ENCODE measurements at places on chromosomes 1 and 21. TPM values are rescaled to one million over a fixed set of nuclear protein-coding genes. Genes with fewer than 3 reads are reported as not detected.

DNA sequence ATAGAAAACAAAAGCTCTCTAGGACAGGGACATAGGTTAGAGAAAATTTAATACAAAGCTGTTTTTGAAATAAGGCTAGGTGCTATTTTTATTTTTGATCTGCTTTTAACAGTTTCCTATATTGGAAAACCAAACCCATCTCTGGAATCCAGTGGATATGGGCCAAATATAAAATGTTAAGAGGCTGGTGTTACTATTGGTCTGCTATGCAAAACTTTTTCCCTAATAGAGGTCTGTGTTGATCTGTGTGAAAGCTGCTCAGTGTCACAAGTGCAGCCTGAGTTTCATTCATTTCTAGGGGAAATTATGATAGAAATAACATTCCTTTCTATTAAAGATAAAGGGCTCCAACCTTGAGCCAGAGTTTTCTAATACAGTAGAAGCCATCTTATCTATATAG is 116.4 kb downstream of the OLFML2B start:
- no peak for DNase-seq

GRCh38 chr1:98110674-98111073 is 189.8 kb upstream of the DPYD start:
- no peak for DNase-seq

AZIN2 gene
- polyA plus RNA-seq: 10.3 TPM

DNA sequence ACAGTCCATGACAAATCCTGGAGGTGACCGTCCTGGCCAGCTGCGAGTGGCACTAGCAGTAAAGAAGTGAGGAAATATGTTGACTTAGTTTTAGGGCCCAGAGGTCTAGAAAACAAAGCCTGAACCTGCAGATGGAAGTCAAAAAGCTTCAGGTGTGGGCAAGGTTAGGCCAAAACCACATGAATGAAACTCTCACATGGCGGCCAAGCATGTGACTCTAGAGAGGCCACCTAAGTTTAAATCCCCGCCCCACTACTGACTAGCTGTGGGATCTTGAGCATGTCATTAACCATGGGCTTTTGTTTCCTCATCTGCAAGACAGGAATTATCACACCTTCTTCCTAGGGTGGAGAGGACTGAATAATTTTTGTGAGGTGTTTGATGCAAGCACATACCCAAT is 148.2 kb upstream of the DAB1 start:
- no peak for DNase-seq

GRCh38 chr1:69076631-69077030 is 491.1 kb upstream of the LRRC7 start:
- no peak for DNase-seq

DNA sequence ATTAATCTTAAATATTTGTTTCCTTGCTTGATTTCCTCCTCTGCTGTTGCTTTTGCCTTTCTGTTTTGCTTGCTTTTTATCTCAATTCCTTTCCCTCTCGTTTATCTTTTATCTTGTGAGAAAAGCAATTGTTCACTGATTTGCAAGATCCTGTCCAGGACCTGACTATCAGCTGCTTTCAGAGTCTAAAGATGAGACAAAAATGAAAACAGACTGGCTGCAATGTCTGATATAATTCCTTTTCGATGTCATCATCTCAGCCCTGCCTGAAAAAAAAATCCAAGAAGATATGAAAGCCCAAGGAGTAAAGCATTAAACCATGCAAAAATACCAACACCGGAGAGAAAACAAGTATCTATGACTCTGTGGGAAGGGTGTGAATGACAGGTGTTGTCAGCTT is 225.5 kb downstream of the PATJ start:
- no peak for DNase-seq

- DNase-seq: no peak
These were observed 553.0 kb downstream of the PTPRU start for GRCh38 chr1:29789221-29789909.

LINGO4 gene
- polyA plus RNA-seq: not detected

- no peak for DNase-seq
These were observed 197.8 kb downstream of the FOXD2 start for GRCh38 chr1:47635597-47635996.

DNA sequence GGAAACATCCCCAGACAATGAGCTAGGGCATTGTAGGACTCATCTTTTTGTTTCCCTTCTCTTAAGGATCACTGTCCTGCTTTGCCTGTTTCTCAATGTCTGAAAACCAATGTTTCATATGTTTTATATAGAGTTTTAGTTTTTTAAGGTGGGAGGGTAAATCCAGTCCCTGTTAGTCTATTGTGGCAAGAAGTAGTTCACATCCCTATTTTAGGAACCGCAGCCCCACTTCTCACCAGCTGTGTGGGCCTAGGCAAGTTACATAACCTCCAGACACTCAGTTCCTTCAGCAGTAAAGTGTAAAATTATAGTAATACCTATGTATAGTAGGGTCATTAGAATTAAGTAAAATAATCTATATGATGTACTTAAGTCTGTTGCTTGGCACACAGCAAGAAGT is 105.8 kb upstream of the WLS start:
- no peak for DNase-seq

DNA sequence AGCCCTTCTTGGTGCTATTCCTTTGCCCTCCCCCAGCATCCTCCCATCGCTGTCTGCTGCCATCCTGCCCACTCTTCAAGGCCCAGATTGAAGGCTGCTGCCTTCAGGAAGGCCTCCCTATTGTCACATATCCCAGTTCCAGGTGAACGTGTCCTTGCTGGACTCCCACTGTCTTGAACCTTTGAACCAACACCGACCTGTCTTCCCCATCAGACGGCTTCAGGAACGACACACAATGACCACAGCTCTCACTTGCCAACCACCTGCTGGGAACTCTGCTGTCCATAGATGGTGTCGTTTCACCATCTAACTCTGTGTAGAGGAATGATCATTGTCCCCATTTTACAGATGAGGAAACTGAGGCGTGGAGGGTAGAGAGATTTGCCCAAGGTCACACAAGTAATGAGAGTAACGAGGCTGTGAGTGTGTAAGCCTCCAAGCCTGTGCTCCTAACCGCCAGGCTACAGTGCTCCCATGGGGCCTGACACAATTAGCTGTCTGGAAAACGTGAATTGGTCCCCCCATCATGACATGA is 9.9 kb upstream of the PLEKHG5 start:
- no peak for DNase-seq

DNA sequence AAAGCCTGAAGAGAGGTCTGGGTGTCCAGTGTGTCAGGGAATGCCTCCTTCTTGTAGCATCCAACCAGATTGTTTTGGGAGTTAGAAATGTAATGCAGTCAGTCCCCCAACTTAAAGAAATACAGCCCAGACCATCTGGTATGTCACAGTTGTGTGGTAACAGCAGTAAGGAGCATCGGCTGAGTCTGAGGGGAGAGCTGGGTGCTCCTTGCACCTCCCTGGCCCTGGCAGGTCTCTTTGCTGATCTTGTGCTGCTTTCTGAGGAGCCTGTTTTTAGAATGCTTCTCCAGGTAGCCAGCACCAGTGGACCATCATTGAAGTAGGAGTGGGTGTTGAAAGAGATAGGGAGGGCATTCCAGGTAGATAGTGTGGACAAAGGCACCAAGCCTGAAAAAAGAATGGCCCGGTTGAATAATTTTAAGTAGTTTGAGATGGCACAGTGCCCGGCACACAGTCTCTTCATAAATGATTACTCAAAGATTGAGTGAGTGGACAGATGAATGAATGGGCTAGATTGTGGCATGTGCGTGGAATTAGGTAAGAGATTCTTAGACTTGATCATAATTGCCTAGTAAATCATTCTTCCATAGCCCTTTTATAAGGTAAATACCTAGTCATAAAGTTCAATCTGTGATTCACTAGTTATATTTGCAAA is 46.5 kb downstream of the LAMC1 start:
- no peak for DNase-seq

GRCh38 chr1:159945483-159946241 is at the start of gene IGSF9:
Gene IGSF9 (minus strand): TSS chr1:159945613. CDS start chr1:159943454, 2,159 bp downstream.
- DNase-seq: no peak

DNA sequence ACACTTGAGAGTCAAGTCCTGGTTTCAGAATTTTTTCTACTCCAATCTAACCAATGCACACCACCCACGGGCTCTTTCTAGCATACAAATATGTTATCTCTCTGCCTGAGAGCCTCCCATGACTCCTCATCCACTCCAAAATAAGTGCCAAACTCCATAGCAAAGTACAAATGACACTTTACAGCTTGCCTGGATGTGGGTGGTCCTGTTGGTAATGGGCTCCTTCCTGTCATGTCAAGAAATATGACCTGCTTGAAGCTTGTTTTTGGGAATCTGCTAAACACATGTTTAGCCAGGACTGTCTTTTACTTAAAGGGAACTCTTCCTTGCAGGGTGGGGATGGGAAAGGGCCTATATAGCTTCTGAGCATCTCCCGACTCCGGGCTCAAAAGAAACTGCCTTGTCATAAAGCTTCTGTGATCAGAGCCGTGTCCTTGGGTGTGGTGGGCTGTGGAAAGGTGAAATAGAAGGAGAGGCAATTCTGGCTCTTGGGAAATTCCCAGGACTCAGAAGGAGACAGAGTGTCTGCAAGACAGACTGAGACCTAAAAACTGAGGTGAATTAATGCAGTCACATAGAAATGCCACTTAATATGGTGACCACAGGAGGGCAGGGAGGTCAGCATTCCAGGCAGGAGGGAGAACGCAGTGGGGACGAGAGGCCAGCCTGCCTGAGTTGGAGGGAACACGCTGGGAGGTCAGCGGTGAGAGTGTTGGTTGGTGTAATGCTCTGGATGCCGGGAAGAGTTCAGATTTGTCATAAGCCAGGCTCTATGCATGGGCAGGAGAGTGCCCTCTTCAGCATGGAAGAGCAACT is 6.1 kb upstream of the IGFN1 start:
- DNase-seq: no peak

- DNase-seq: peak; percentile 75
These were observed at the start of gene LGALS8 for GRCh38 chr1:236523704-236524141. Gene LGALS8 (plus strand): TSS chr1:236523982. CDS start chr1:236526071, 2,089 bp downstream.

TAS1R3 gene
- polyA plus RNA-seq: 0.31 TPM

DNA sequence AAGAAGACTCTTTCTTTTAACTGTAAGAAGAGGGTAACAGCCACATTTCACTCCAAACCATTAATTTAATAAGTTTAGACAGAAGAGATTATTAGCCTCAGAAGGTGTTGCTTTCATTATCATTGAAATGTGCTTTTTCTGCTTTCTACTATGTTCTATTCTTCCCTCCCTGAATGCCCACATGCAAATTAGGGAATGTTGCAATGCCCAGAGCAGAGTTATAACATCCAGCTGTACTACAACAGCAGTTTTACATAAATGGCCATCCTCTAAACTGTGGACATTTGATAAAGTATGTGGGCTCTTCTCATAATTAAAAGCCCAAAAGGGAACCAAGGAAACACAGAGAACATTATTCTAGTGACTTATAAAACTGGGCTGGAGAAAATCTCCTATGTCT is 82.2 kb upstream of the SOD1 start:
- no peak for DNase-seq

- no peak for DNase-seq
These were observed 98.2 kb downstream of the ZC3H11B start for GRCh38 chr1:219514728-219515127.

CFHR2 gene
- polyA plus RNA-seq: 0.15 TPM

DNA sequence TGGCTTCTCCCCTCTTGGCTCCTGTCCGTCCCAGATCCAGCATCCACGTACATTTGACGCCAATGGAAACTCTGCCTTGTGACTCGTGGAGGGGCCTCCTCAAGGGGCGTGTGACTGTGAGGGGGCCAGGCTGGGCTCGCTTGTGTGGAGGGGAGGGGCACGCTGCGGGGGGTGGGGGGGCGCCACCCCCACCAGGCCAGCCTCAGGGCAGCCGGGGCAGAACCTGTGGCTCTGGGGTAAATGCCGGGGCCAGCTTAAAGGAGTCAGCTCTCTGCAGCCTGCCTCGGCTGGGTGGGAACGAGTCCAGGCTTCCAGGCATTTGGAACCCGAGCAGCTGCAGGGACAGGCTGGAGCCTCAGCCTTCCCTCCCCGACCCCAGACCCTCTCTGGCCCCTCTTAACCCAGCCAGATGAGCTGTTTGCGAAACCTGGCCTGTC is 94.1 kb downstream of the SIK1 start:
- no peak for DNase-seq

DNA sequence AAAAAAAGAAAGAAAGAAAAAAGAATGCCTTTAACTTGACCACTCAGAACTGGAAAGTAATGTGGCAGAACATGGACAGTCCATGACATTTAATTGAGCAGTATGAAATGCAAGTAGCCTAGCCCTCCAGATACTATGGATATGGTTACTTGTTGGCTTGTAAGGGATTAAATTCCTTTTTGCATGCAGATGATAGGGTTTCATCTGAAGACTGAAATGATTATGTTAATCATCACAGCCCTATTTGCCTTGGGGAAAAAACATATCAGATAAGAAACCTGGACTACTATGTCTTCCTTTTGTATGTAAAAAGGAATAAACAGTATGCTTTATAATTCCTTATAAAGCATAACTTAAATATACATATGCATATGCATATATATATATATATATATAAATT is 66.0 kb downstream of the GATAD2B start:
- DNase-seq: no peak

- no peak for DNase-seq
These were observed 302.8 kb downstream of the MATN1 start for GRCh38 chr1:30420519-30421050.

DNA sequence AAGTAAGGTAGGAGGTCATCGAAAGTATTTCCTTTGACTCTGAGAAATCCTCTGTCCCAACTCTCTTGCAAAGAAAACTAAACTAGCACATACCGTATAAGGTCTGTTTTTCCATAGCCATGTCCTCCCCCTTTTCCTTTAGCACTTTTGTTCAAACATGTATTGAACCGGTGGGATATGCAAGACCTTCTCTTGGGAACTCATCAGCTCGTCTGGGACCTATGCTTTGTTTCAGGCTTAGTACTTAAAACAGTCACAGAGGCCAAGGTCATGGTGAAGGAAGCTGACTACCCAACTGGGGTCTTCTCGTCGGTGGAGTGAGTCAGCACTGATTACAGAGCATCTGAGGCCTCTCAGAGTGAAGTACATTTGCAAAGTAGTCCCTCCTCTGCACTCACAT is 185.0 kb downstream of the ZBTB18 start:
- no peak for DNase-seq

SPRR2G gene
- polyA plus RNA-seq: not detected

CA6 gene
- polyA plus RNA-seq: 0.11 TPM

GRCh38 chr1:20141001-20141400 is 1.9 kb downstream of the PLA2G2F start:
- no peak for DNase-seq

- DNase-seq: no peak
These were observed 39.7 kb downstream of the CD34 start for GRCh38 chr1:207871117-207871649.

DNA sequence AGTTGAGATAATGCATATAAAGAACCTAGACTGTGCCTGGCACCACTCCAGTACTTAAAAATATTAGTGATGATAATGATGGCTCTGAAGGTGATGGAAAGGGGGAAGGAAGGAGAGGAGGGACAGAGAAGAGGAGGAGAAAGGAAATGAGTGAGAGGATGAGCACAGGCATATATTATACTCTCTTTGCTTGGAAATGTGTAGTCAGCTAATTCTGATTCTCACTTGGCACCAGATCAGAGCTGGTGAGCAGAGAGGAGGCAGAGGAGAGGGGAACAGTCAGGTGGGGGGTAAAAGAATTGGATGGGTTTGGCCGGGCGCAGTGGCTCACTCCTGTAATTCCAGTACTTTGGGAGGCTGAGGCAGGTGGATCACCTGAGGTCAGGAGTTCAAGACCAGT is 24.3 kb upstream of the MYOC start:
- no peak for DNase-seq

- no peak for DNase-seq
These were observed 65.7 kb upstream of the BACE2 start for GRCh38 chr21:41102281-41102680.

Data from renal cortex interstitium (tissue), 15 donors.